ENCODE measurements at places on chromosomes 6 and 20.

DNA sequence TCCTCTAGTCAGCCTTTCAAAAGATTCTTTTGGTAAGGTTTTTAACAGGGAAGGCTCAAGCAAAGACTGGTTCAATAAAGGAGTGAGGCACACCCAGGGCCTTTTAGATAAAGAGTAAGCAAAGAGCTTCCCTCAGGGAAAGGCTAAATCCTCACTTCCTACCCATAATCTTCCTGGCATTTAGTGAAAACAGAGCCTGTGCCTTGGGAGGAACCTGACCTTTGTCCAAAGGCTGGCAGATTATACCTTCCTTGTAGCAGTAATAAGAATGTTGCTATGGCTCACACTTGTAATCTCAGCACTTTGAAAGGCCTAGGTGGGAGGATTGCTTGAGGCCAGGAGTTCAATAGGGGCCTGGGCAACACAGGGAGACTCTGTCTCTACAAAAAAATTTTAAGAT, 280.1 kb upstream of the PLCB4 start:
- DNase-seq: no peak

- DNase-seq: no peak
These were observed 22.0 kb downstream of the SOX4 start for GRCh38 chr6:21615504-21615903.

- peak; percentile 31 for DNase-seq
These were observed 1.3 kb upstream of the TAPBP start for GRCh38 chr6:33314943-33315792.

- DNase-seq: no peak
These were observed 540.5 kb upstream of the CITED2 start for GRCh38 chr6:139914910-139915309.

DNA sequence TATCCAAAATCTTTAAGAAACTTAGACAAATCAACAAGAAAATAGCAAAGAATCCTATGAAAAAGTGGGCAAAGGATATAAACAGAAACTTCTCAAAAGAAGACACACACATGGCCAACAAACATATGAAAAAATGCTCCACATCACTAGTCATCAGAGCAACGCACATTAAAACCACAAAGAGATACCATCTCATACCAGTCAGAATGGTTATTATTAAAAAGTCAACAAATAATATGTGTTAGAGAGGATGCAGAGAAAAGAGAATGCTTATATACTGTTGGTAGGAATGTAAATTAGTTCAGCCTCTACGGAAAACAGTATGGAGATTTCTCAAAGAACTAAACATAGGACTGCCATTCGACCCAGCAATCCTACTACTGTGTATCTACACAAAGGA, 212.0 kb upstream of the DTNBP1 start:
- no peak for DNase-seq

GRCh38 chr6:43861212-43861894, 91.3 kb downstream of the VEGFA start:
- no peak for DNase-seq

DNA sequence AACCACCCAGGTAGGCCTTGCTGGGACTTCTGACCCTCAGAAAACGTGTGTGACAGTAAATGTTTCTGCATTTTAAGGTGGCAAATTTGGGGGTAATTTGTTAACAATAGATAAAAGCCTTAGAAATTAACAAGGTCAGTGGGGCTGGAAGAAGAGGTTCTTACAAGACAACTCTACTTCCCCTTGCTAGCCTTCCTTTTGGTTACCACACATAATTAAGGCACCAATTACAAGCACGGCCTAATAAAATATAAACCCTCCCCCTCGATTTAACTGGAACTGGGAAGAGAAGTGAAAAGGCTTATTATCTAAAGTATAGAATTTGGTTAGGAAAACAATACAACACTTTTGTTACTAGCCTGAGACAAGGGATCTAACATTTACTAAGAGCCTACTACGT, 38.8 kb downstream of the ELOVL5 start:
- no peak for DNase-seq

GRCh38 chr20:6499566-6499965, 267.9 kb upstream of the BMP2 start:
- no peak for DNase-seq

- no peak for DNase-seq
These were observed 23.7 kb upstream of the ADGRF4 start for GRCh38 chr6:47674673-47675072.

- no peak for DNase-seq
These were observed 136.8 kb upstream of the RNF24 start for GRCh38 chr20:4151991-4152695.

- no peak for DNase-seq
These were observed 34.5 kb downstream of the HCRTR2 start for GRCh38 chr6:55208478-55209458.

Data from NCI-H2227 treated with DMSO at 0.1 percent for 48 hours (cell line).